Effector CD8-positive, alpha-beta T cell (primary cell): ENCODE measurements at places on chromosomes 3 and 15.

DNA sequence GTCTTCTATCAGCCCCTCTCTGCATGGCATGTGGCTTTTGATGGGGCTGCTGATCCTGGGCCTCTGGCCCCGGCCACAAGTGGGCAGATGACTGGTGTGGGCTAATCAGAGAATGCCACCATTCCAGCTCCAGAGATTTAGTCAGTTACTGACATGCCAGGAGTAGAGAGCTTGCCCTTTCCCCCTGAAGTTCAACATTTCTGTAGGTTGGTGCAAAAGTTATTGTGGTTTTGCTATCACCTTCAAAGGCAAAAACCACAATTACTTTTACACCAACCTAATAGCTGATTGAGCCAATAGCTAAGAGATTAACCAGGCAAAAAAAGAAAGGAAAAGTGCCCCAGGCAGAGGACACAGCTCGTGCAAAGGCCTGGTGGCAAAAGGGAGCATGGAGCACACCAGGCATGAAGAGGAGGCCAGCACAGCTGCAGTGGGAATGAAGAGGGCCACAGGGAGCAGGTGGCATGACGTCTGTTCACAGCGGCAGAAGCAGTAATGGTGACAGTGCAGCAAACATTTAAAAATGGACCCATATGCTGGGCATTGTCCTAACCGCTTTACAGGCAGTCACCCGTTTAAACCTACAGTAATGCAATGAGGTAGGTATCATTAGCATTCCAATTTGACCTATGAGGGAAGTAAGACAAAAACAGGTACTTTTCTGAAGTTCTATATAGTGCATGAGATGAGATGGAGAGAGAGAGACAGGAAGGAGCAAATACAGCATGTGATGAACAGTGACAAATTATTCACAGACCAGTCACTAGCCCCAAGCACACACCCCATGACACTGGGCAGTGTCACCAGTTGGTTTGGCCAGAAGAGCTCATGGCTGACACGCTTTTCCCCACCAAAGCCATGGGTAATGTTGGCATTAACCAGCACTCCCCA lies 373.0 kb upstream of the PROK2 start:
- DNase-seq: no peak

GRCh38 chr3:151635905-151636304 lies 97.8 kb upstream of the AADACL2 start:
- DNase-seq: no peak

DNA sequence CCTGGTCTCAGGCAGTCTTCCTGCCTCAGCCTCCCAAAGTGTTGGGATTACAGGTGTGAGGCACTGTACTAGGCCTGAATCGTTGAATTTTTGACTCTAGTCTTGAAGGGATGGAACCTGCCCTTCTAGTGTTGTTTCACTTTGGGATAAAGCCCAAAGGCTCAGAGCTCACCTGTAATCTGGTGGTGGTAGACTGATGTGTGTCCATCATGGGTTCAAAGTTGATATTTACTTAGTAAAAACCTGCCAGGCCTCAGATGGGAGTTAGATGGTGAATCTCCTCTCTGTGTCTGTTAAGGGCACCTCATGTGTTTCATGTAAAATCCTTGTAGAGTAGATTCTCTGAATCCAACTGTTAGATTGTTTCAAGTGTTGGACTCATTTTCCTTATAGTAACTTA lies 41.1 kb downstream of the FNDC3B start:
- no peak for DNase-seq

- DNase-seq: no peak
These were observed 139.5 kb downstream of the CNTN6 start for GRCh38 chr3:1232276-1232675.

GRCh38 chr3:188869628-188870027 lies 302.1 kb upstream of the TPRG1 start:
- no peak for DNase-seq

- no peak for DNase-seq
These were observed 703.2 kb upstream of the CCDC54 start for GRCh38 chr3:106673926-106674569.

- no peak for DNase-seq
These were observed 2.2 kb upstream of the IGDCC3 start for GRCh38 chr15:65379986-65380385.

GRCh38 chr15:57421551-57421950 lies 45.2 kb downstream of the CGNL1 start:
- DNase-seq: no peak

DNA sequence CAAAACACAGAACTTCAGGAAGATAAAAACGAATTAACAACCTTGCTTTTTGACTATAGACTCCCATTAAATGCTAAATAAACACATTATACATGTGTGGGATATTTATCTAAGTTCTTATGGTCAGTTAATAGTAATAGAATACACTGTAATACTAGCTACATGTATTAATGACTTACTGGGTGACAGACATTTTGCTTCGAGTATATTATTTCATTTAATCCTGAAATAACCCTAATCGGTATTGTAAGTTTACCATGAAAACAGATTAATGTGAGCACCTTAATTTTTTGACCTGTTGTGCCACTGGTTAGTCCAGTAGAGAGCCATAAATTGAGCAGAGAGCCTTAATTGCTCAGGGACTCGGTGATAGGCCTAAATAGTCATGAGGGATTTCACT lies 151.1 kb downstream of the ROBO2 start:
- DNase-seq: no peak

DNA sequence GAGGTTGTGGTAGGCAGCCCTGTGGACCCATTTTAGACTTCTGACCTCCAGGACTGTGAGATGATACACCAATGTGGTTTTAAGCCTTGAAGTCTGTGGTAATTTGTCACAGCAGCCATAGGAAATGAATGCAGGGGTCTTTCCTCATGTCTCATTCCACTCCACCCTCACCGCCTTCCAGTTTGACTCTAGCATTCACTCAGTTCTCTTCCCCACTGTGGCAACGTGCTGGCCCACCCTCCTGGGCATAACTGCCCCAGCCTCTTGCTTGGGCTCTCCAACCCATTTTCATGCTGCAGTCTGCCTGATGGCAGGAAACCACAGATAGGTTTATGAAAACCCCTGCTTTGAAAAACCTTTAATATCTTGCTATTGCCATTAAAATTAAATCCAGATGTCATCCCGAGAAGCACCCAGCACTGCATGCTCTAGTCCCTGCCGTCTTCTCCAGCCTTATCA lies 7.3 kb upstream of the TRNT1 start:
- no peak for DNase-seq

DNA sequence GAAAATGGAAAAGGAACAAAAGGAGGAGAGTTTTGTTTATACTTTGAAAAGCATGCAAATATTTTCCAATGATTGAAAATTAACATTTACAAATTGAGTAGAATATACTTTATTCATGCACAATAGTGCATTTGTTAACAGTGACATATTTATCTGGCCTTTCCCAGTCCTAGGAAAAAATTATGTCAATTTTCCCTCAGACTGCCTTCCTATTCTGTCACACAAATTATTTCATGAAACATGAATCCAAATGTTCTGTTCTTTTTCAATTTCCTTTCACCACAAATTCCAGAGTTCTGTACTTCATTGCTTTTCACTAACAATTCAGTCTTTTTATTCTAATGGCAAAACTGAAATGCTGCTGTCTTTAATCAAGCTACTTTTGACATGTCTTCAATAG lies 945.1 kb downstream of the ROBO1 start:
- no peak for DNase-seq

GRCh38 chr3:129587566-129588210 lies 18.8 kb downstream of the PLXND1 start:
- no peak for DNase-seq

GRCh38 chr3:125349055-125349454 lies 26.1 kb downstream of the ZNF148 start:
- DNase-seq: no peak

- DNase-seq: no peak
These were observed 25.9 kb downstream of the TLE3 start for GRCh38 chr15:70071799-70072198.

DNA sequence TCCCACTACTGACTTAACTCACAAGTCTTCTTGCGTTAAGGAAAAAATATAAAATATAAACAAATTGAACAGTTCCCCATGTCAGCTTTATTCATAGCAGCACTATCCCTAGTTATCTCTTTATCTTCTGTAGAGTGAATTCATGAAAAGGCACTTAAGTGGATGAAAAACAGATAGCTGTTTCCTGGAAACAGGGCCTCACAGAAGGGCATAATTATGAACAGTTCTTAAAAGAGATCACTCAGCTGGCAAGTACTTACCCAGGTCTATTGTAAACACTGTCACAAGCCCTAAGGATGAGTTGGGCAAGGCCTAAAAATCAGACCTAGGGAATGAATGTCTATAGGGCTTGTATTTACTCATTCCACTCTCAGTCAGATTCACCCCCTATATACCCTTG lies 10.7 kb downstream of the MB21D2 start:
- no peak for DNase-seq

DNA sequence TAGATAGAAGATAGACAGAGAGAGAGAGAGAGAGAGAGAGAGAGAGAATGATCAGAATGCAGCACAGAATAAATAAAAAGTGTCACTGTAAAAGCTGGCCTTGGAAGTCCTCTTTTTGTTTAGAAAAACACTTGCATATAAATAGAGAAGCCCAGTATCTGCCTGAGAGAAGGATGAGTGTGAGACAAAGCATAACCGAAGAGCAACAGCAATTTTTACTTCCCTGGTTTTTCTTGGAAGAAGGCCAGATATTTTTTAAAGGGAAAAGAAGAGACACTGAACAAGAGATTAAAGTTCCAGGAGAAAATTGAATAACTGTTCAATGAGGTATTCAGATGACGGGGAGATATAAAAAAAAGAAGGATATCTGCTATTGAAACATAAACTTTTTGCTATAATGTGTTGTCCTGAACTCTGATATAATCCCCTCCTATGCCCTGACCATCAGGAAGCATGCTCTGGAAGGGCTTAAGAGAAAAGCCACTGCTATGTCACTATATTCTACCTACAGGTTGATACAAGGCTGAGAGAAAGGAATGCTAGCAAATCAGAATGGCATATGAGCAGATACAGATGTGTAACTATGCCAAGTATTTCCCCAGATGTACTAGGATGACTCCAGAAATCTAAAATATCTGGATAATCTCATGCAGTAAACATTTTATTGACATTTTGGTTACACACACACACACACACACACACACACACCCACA lies 358.9 kb downstream of the RBMS3 start:
- DNase-seq: no peak

DNA sequence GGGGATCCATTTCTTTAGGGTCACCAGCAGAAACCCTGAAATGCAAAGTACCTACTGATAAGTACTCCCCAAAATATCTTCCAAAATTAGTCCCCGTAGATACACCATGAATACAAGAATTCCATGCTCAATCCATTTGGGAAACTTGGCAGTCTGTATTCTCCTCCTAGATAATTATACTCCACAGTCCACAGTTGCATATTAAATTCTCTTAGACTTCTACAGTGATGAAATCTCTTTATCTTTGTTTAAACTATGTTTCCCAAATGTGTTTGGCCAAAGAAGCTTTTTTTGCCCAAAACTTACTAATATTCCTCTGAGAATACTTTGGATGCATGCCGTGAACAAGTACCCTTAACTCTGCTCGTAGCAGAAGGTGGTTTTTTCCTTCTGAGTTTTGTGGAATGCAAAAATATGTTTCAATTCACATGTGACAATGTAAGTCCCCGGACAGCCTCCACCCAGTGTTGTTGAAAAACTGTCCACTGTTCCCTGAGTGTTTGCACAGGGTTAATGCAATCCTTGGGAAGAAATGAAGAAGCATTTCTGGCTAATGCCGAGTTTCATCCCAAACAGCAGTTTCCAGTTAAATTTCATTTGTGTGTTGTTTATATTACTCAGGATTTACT lies 126.7 kb downstream of the ARNT2 start:
- no peak for DNase-seq

DNA sequence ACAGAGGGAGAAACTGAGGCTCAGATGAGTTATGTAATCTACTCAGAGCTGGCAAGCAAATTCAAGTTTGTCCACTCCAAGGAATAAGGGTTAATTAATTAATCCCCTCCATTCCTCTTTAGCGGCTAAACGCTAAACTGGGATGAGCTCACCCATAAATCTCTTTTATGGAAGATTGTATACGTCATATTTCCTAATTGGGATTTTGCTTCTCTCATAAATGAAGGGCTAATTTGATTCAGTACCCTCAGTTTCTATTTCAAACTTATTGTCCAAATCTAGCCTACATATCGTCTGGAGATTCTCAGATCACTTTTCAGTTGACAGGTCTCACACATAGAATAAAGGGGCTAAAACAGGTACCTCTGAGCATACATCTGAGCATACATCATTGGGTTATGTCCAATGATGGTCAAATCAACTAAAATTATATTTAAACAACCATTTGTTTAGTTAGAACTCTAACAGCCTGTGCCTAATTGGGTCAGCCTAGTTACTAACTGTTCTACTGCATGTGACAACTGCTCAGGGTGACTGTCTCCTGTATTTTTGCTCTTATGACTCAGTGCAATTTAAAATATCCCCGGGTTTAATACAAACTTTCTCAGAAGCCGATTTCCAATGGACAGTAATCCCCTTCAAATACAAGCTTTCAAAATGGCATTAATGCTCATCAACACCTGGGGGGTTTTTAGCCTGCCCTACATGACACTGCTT lies 57.6 kb upstream of the PLXND1 start:
- no peak for DNase-seq

GRCh38 chr15:74258456-74259291 lies 22.5 kb downstream of the CCDC33 start:
- DNase-seq: no peak

DNA sequence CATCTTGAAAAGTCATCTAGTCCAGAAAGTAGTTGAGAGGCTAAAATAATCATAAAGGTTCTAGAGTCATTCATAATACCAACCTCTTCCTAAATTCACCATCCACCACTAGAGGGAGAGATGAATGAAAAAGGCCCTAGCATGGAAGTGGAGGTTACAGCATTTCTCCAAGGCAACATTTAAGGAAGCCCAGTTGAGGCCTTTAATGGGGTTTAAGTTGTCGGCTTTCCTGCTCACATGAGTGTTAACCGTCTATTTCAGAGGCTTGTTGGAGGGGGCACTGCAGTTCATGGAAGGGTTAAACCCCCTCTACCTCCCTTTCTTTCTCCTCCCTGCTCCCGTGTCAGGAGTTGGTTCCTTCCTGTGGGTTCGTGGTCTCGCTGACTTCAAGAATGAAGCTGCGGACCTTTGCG lies 3.8 kb upstream of the SLCO3A1 start:
- DNase-seq: no peak

- DNase-seq: no peak
These were observed 162.2 kb downstream of the VGLL4 start for GRCh38 chr3:11481556-11481955.

GRCh38 chr3:172099495-172099808 lies 60.1 kb downstream of the FNDC3B start:
- no peak for DNase-seq

GRCh38 chr3:184687363-184688015 lies 24.4 kb downstream of the MAGEF1 start:
- DNase-seq: no peak

- DNase-seq: no peak
These were observed 279.7 kb downstream of the ZIC1 start for GRCh38 chr3:147688868-147689267.

- no peak for DNase-seq
These were observed 88.2 kb downstream of the GMPS start for GRCh38 chr3:155958676-155959075.

- no peak for DNase-seq
These were observed 948.2 kb downstream of the EPHA3 start for GRCh38 chr3:90055666-90056065.
